Heart right ventricle (tissue), 16 donors: ENCODE measurements at places on chromosomes 1 and 21. TPM values are rescaled to one million over a fixed set of nuclear protein-coding genes. Genes with fewer than 3 reads are reported as not detected.

DNA sequence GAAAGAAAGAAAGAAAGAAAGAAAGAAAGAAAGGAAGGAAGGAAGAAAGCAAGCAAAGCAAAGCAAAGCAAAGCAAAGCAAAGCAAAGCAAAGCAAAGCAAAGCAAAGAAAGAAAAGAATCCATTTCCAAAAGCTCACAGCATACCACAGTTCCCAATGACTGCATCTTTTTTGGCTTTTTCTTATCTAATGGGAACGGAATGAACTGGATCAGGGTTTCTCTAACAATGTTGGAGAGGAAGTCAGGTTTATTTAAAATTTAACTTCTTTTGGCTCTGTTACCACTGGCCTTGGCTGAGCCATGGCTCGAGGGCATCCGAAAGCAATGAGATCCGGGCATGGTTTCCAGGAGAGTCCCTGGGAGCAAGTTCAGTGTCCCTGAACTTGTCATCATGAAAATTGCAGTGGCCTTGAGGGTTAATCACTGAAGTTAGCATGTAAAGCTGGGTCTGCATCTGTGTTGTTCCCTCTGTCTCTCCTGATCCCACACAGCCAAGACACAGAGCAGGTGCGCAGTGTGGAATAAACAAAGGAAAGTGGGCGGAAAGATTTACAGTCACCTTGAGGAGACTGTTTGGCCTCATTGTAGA is 34.6 kb upstream of the CTPS1 start:
- DNase-seq: no peak

DNA sequence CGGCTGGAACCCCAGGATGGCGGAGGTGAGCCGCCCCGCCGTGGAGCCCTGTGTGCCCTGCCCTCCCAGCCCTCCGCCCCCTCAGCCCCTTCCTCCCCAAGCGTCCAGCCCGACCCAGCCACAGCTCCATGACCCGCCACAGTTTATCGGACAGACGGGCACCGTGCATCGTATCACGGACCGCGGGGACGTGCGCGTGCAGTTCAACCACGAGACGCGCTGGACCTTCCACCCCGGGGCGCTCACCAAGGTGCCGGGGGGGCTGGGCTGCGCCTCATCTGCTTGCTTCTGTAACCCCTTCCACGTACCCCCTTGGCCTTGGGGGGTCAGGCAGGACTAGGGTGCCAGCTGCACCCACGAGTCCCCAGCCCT is 6.6 kb upstream of the MMP23B start:
- no peak for DNase-seq

- DNase-seq: no peak
Measured at GRCh38 chr1:50488876-50489275, 65.6 kb upstream of the DMRTA2 start.

GRCh38 chr1:195965475-195965874 is 642.8 kb downstream of the KCNT2 start:
- no peak for DNase-seq

GRCh38 chr1:239858529-239858928 is 233.2 kb upstream of the FMN2 start:
- DNase-seq: no peak

DNA sequence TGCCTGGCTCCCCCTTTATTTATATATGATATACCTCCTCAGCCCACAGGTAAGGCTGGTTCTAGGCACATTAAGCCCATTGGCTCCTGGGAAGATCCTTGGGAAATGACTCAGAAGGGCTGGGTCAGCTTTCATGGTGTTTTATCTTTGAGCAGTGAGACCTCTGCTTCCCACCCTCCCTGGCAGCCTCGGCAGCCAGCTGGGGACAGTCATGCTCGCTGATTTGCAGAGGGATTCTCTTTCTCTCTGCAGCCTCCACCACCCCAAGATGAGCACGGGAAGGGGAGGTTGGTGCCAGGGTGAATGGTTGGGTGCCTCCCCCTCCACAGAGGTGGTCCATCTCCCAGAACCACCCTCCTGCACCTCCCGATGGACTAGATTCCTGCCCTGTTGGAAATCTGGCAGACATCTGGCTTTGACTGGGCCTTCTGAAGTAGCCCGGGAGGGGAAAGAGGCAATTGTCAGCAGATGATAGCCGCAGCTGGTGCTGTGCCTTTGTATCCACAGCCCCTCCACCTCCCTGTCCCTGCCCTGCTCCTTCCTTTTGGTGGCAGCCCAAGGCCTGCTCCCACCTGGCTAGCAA is 24.6 kb downstream of the IER5 start:
- DNase-seq: no peak

DNA sequence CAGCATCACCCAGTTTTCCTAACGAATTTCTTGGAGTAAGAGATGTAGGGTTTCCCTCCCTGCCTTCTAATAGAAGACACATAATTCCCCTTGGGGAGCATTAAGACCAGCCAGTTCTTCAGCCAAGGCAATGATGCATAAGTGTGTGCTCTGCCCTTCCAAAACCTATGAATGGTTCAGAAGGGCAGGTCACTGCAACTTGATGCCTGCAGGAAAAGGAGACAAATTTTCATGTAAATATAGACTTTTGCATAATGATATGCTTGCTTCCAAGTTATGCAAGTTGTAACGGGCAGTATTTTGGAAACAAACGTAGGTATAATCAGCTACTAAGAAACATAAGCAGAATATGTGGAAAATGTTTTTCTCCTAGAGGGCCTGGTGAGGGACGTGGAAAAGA is 31.6 kb downstream of the PTGS2 start:
- DNase-seq: no peak

DNA sequence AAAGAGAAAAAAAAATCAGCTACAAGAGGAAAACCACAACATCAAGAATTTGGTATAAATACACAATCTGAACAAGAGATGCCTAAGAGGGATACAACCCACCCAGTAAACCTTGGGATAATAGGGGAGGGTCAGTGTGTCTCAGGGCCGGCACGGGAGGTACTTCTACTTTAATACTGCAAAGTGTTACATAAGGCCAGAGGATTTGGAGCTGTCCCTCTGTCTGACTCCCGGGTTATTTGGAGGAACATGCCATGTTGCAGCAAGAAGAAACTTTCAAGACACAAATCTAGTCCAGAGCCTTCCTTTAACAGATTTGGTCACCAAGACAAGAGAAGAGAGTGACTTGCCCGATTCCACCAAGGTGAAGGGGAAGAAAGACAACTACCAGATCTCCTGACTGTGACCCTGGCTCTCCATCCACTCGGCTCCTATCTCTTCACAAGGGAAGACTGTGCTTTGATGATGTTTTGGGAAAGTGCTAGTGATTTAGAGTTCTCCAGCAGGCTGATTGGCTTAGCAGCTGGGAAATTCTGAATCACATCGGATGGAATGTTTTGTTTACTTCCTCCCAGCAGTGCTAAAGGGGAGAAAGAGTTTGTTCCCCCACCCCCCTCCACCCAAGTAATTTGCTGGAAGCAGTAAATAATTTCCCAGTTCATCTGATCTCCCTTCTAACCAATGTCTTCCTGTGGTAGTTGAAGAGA is 29.3 kb downstream of the SGIP1 start:
- peak; percentile 61 for DNase-seq

- DNase-seq: no peak
Measured at GRCh38 chr21:37416914-37417313, 50.3 kb downstream of the DYRK1A start.

- DNase-seq: no peak
Measured at GRCh38 chr1:215569986-215570824, 3.1 kb downstream of the KCTD3 start.

DNA sequence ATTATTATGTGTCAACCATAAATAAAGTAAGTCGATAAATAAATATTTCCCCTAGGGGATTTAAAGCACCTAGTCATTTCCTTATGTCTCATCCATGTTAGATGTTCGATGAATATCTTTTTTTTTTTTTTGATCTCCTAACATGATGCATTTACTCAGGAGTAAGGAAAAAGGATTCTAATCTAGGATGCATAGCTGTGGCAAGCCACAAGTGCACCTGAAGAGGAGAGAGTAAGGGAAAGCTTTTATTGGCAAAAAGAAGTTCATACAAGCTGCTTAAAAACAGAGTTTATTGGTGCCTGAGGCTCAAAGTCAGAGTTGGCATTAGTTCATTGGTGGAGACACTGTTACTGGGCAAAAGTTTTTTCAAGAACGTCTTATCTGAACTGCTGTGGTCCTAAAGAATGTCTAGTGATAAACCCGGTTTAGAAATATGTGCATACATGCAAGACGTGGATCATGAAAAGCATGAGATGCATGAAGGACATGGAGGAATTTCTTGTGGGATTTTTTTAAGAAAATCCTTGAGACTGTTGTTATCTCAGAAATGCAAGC is 51.7 kb downstream of the SWT1 start:
- DNase-seq: no peak

GRCh38 chr1:57265104-57265503 is 158.8 kb downstream of the DAB1 start:
- DNase-seq: no peak

The DENND2C gene
- 1.3 TPM for polyA plus RNA-seq

The SF3B4 gene
- polyA plus RNA-seq: 12.6 TPM

The LDLRAD1 gene
- polyA plus RNA-seq: not detected

The LRRC39 gene
- polyA plus RNA-seq: 13.9 TPM

The MAP10 gene
- polyA plus RNA-seq: 1.1 TPM
